ENCODE measurements at places on chromosomes 4 and X.

DNA sequence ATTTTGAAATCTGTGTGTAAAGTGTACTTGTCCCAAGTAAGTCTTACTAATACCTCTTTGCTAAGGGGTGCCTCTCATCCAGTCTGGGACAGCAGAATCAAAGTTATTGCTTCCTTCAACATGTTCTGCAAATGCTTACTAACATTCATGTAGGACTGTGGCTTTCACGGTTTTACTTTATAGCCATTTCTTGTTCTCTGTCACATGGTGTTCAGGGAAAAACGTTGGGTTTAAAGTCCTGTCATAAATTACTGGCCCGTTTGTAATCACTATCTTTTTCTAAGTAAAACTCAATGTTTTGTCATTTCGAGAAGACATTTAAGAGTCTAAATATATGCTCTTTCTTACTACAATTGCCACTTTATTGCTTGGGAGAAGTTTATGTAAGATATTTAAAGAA lies 321.1 kb downstream of the STIM2 start:
- DNase-seq, result no peak

GRCh38 chr4:186831574-186831973 lies 107.9 kb upstream of the FAT1 start:
- DNase-seq, result no peak

- DNase-seq, result no peak
Observed at GRCh38 chr4:7309636-7310390, 117.5 kb downstream of the SORCS2 start.

GRCh38 chr4:70630162-70630561 lies 1.6 kb downstream of the ENAM start:
- no peak for DNase-seq

DNA sequence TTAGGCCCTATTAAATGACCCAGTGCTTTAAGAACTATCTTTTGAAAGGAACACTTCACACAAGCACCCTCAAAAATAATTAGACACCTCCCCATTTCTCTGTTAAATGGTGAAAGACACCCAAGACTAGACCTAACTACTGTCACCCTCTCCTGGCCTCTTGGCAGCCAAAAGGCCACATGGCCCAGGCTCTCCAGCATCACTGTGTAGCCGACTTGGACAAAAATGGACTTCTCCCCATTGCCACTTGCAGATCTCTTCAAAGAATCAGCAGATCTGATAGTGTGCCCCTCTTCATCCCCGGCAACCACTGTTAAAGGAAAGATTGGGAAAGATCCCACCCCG lies 2.0 kb downstream of the MID1IP1 start:
- peak; percentile 48 for DNase-seq

DNA sequence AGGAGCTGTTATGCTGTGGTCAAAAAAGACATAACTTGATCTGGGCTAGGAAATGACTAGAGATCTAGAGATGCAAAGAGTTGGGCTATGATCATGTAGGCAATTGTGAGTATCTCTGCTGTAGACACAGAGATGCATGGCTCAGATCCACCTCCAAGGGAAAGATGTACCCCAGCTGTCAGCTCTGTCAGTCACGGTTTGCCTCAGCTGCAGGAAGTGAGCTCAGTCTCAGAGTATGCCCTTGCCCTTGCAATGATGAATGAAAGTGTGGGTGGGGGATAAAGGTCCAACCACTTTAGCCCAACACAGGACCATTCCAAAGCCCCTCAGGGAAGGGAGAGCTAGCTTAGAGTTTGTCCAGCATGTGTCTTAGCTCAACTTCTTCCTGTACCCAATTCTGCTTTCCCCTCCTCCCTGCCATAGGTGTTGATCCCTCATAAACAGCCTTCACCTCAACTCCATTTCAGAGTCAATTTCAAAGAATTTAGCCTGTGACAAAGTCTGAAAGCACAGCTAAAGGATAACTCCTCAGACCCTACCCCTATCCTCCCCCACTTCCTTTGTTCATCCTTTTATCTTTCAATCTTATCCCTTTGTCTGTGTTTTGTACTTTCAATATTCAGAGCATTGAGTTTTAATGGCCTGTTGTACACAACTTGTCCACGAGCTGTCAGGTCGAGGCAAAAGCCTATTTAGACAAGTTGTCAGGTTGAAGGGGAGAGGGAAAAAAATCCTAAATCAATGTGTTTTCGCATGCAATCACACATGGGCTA lies 90.6 kb downstream of the MID1IP1 start:
- DNase-seq, result no peak

DNA sequence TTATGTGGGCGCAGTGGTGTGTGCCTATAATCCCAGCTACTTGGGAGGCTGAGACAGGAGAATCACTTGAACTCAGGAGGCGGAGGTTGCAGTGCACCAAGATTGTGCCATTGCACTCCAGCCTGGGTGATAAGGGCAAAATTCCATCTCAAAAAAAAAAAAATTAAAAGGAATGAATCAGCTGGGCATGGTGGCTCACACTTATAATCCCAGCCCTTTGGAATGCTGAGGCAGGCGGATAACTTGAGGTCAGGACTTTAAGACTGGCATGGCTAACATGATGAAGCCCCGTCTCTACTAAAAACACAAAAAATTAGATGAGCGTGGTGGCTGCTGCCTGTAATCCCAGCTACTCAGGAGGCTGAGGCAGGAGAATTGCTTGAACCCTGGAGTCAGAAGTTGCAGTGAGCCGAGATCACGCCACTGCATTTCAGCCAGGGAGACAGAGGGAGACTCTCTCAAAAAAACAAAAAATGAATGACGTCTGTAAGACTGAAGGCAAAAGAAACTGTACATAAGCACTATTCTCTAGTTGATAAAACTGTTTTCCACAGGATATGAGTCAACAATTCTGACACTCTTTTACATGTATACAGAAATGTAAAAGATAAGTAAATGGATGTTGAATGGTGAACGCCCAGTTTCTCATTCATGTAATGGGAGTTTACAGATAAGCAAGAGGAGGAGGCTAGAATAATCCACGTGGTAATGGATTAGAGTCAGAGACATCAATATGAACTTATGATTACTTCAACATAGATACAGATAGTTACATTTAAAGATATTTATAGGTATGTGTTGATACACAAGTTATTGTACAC lies 22.2 kb downstream of the CENPC start:
- DNase-seq, result no peak

DNA sequence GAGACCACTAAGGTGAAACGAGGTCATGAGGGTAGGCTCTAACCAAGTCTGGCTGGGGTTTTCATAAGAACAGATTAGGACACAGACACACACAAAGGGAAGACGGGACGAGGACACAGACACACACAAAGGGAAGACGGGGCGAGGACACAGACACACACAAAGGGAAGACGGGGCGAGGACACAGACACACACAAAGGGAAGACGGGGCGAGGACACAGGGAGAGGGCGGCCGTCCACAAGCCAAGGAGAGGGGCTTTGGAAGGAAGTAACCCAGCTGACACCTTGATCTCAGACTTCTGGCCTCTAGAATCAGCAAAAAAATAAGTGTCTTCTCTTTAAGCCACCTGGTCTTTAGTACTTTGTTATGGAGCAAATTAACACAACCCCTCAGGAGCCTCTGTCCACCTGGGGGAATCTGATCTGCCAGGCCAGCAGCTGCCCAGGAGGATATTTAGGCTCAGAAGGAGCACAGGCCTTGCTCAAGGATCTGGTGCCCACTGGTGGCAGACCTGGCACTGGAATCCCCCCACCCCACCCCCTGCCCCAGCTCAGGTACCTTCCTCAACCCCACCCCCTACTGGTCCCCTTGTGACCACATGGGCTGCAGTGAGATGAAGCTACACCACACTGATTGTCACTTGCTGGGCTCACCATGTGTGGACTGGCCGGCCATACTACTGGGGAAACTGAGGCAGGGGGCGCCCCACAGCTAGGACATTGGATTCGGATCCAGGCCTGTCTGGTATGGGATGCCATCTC lies 2.8 kb downstream of the ABLIM2 start:
- no peak for DNase-seq

GRCh38 chr4:1939664-1940509 lies 68.7 kb downstream of the NSD2 start:
- DNase-seq, result no peak

GRCh38 chr4:152556283-152556682 lies 20.4 kb upstream of the FBXW7 start:
- DNase-seq, result no peak

- DNase-seq, result no peak
Observed at GRCh38 chr4:123415576-123415975, 19.0 kb downstream of the SPRY1 start.

GRCh38 chr4:121221608-121222007 lies 57.5 kb upstream of the TNIP3 start:
- no peak for DNase-seq

GRCh38 chrX:69285881-69286564 lies 120.8 kb upstream of the PJA1 start:
- DNase-seq, result no peak

GRCh38 chr4:94934864-94935263 lies 177.1 kb downstream of the BMPR1B start:
- no peak for DNase-seq

Measured in NCI-H524 treated with DMSO at 0.1 percent for 48 hours (cell line).